Mesothelial cell of epicardium (in vitro differentiated cells): ENCODE measurements at places on chromosomes 13 and 19.

- H3K27me3 ChIP-seq: peaks cover 69% of the 10 kb centered on the region
- H3K4me3 ChIP-seq: no peak overlapping the region
- H3K4me1 ChIP-seq: no peaks in the 10 kb centered on the region
These were observed 145.8 kb upstream of the SOX1 start for GRCh38 chr13:111920932-111921705.

DNA sequence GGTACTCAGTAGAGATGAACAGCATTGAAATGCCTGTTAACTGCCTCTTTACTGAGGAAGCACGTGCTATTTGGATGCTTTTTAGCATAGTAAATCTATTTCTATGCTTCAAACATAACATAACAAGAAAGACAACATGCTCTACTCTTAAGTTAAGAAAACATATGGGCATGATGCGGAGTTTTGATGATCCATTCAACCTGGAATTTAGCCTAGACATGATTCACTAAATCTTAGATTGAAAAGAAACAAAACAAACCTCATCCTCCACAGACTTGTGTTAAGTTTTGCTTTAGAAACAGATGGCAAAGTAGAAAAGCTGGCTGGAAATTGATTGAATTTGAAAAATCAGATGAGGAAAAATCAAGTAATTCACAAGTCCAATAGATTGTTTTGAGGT is 593.8 kb downstream of the OLFM4 start:
- no peaks in the 10 kb centered on the region for H3K36me3 ChIP-seq
- H3K27ac ChIP-seq: no peak overlapping the region
- H3K4me3 ChIP-seq: no peak overlapping the region

GRCh38 chr19:3100331-3100730 is 6.2 kb downstream of the GNA11 start:
- no peak overlapping the region for H3K4me3 ChIP-seq
- H3K36me3 ChIP-seq: no peaks in the 10 kb centered on the region
- DNase-seq: no peak
- peaks cover 24% of the 10 kb centered on the region for H3K4me1 ChIP-seq
- H3K27ac ChIP-seq: no peak overlapping the region

- H3K27me3 ChIP-seq: no peaks in the 10 kb centered on the region
- H3K4me3 ChIP-seq: no peak overlapping the region
- DNase-seq: no peak
- no peaks in the 10 kb centered on the region for H3K4me1 ChIP-seq
- no peaks in the 10 kb centered on the region for H3K36me3 ChIP-seq
These were observed 14.4 kb downstream of the EVI5L start for GRCh38 chr19:7844405-7844804.

DNA sequence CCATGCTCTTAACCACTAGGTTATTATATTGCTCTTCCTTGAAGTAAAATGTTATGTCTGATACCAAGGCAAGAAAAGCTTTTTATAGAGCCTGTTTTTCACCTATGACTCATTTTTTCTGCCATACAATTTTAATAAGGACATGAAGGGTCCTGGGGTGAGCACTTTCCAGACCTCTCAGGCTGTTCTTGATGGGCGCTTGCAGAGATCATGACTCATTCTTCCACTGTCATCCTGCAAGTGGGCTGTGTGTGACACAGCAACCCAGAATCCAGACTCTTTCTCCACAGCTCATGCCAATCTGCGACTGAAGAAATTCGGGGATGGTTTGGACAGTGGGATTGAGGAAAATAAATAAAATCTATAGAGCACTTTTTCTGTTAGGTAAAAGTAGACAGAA is 506.7 kb upstream of the NBEA start:
- H3K27ac ChIP-seq: no peak overlapping the region
- no peaks in the 10 kb centered on the region for H3K36me3 ChIP-seq
- no peak overlapping the region for H3K4me3 ChIP-seq
- DNase-seq: no peak

GRCh38 chr19:3151563-3152418 is 16.0 kb downstream of the GNA15 start:
- H3K36me3 ChIP-seq: no peaks in the 10 kb centered on the region
- H3K27me3 ChIP-seq: peaks cover 18% of the 10 kb centered on the region
- DNase-seq: no peak
- no peak overlapping the region for H3K4me3 ChIP-seq
- no peak overlapping the region for H3K27ac ChIP-seq
